Natural killer cell treated with Interleukin-12 subunit alpha and Interleukin-12 subunit beta and Interleukin-15 and Interleukin-18, amount 100 ng/mL, for 72 hours (primary cell): ENCODE measurements at places on chromosomes 6 and 20.

GRCh38 chr6:87419266-87419665 is 11.5 kb downstream of the CFAP206 start:
- H3K36me3 ChIP-seq, result no peaks in the 10 kb centered on the region
- H3K4me1 ChIP-seq, result no peaks in the 10 kb centered on the region
- no peak for DNase-seq
- no peak overlapping the region for H3K4me3 ChIP-seq
- H3K27me3 ChIP-seq, result peaks cover 2% of the 10 kb centered on the region

DNA sequence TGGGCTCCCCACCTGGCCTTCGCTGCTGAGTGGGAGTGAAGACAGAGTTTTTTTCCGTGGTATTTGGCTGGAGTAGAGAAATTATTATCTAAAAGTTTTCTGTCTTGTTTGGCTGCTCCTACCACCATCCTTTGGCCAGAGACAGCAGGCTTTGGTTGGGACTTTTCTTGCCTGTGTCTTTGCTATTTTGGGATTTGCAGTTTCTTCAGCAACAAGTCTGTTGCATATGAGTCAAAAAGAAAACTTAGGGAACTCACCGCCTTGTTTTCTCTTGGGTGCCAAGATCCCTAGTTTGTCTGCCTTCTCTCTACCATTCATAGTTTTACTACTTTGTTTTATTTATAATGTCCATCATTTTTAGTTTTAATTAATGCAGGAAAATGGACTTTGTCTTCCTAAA is 683.8 kb downstream of the DOK5 start:
- no peaks in the 10 kb centered on the region for H3K4me1 ChIP-seq
- no peak for DNase-seq
- no peak overlapping the region for H3K27ac ChIP-seq
- H3K27me3 ChIP-seq, result no peaks in the 10 kb centered on the region
- H3K36me3 ChIP-seq, result no peaks in the 10 kb centered on the region

DNA sequence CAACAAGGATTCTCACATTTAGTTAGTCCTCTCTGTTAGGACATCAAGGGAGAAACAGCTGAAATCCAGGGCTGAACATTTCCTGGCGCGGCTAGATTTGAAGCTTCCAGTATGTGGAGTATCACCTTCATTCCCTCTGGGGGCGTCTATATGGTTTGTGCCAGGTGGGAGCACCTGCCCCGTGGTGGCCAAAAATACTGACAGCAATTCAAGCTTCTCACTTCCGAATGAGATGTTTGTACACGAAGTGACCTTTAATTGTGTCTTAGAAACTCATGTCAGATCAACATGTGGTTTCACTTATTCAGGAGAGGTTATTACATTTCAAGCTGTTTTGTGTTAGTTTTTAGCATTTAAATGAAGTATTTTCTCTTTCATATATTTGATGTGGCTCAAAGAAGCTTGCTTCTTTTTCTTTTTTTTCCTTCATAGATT is 67.3 kb upstream of the ZNF217 start:
- peaks cover 22% of the 10 kb centered on the region for H3K4me1 ChIP-seq
- no peaks in the 10 kb centered on the region for H3K27me3 ChIP-seq
- H3K36me3 ChIP-seq, result no peaks in the 10 kb centered on the region
- DNase-seq, result no peak
- peak overlapping the region; percentile 77 for H3K4me3 ChIP-seq
- peak overlapping the region; percentile 21 for H3K27ac ChIP-seq

- no peaks in the 10 kb centered on the region for H3K4me1 ChIP-seq
- no peak for DNase-seq
- no peak overlapping the region for H3K4me3 ChIP-seq
- H3K36me3 ChIP-seq, result no peaks in the 10 kb centered on the region
Measured at GRCh38 chr6:52505726-52506409, 71.0 kb downstream of the TRAM2 start.

DNA sequence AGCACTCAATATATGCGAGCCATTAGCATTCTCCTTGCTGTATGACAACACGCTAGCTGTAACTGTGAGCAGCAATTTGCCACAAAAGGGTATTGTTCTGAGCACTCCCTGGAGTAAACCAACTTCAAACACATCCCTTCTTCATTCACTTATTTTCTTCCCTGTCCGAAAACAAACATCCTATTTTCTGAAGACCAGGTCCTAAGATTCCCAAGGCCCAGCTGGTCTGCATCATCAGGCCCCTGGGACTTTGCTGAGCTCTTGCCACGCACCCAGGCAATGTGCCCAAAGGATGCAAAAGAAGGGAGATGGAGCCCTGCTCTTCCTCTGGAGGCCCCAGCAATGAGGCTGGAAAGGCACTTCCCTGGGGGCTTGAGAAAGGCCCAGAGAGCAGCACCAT is 118.1 kb downstream of the PREX1 start:
- H3K27me3 ChIP-seq, result no peaks in the 10 kb centered on the region
- H3K36me3 ChIP-seq, result peaks cover 15% of the 10 kb centered on the region
- DNase-seq, result peak; percentile 20
- no peak overlapping the region for H3K4me3 ChIP-seq

DNA sequence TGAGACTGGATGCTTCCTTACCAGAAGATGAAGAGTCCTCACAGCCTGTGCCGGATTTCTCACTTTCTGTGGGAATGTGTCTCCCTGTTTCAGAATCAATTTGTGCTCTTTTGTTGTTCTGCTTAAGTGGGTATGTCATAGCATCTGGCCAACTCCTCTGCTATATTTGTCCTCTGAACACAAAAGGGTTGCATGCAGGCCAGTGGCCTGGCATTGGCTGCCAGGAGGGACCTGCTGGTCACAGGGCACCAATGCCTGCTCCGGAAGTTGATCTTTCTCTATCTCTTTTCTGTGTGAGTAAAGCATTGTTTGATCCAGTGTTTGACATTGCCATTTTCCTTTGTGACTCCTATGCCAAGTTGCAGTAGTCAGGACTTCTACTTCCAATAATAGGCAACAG is 47.8 kb downstream of the JARID2 start:
- peak overlapping the region; percentile 64 for H3K27ac ChIP-seq
- peaks cover 61% of the 10 kb centered on the region for H3K4me1 ChIP-seq

- H3K4me3 ChIP-seq, result no peak overlapping the region
- peaks cover 32% of the 10 kb centered on the region for H3K4me1 ChIP-seq
- no peak for DNase-seq
- H3K36me3 ChIP-seq, result peaks cover 14% of the 10 kb centered on the region
- H3K27me3 ChIP-seq, result no peaks in the 10 kb centered on the region
Measured at GRCh38 chr6:144809120-144809519, 524.0 kb downstream of the UTRN start.

- H3K4me3 ChIP-seq, result no peak overlapping the region
- H3K4me1 ChIP-seq, result no peaks in the 10 kb centered on the region
- DNase-seq, result no peak
- H3K36me3 ChIP-seq, result no peaks in the 10 kb centered on the region
Measured at GRCh38 chr6:17091122-17091521, 10.7 kb upstream of the STMND1 start.

GRCh38 chr20:43736588-43737158 is 9.9 kb upstream of the GTSF1L start:
- DNase-seq, result peak; percentile 87
- H3K27ac ChIP-seq, result peak overlapping the region; percentile 84
- no peaks in the 10 kb centered on the region for H3K36me3 ChIP-seq
- peaks cover under 1% of the 10 kb centered on the region for H3K27me3 ChIP-seq
- peak overlapping the region; percentile 38 for H3K4me3 ChIP-seq

GRCh38 chr6:71045296-71045695 is 88.4 kb upstream of the B3GAT2 start:
- no peak overlapping the region for H3K27ac ChIP-seq
- no peaks in the 10 kb centered on the region for H3K36me3 ChIP-seq
- peaks cover 5% of the 10 kb centered on the region for H3K27me3 ChIP-seq
- DNase-seq, result no peak
- H3K4me3 ChIP-seq, result no peak overlapping the region
- H3K4me1 ChIP-seq, result no peaks in the 10 kb centered on the region

DNA sequence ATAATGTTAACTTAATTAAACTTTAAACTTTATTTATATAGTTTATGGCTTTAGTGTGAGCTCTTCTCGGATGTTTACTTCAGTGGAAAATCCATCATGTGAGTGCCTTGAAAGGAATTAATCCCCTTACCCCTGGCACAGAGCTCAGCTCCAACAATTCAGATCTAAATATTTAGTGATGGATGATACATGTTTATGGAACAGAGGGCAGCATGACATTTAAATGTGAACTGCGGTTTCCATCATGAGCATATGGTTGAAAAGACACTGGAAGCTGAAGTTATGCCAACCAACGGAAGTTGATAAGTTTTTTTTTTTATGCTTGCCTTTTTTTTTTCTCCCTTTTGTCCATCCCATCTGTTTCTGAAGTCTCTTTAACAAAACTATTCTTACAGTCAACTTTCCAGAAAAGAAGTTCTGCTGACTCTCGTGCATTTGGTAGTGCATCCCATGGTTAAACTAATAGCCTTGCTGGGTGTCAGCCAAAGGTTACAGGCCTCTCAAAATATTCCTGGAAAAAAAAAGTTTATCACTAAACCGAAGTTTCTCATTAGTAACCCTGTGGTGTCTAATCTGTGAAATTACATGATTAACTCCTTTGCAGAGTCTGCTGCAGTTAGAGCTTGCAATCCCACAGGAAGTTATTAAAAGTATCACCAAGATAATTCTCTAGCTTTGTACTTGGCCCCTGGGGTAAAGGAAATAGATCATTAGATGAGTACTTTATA is 243.9 kb upstream of the TCF21 start:
- DNase-seq, result no peak
- H3K27ac ChIP-seq, result no peak overlapping the region
- H3K36me3 ChIP-seq, result no peaks in the 10 kb centered on the region
- no peaks in the 10 kb centered on the region for H3K27me3 ChIP-seq

DNA sequence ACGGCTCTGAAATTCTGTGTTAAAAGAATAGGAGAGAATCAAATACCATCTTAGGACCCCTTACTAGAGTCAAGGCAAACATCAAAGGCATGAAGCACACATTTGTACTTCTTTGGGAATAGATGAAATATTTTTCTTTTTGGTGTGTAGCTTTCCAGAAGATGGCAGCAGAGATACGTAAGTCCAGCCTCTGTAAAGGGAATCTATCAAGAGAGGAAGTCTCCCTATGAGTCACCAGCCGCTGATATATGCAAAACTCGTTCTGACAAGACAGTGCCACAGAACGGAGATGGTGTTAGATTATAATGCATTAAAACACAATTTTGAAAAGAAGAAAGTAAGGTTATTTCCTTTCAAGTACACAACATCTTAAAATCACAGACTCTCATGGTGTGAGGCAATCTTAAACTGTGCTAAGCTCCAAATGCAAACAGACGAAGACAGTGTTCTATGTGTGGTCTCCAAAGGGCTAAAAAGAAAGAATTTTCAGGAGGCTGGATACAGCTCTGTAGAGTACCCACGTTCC is 120.0 kb upstream of the AGPAT4 start:
- DNase-seq, result peak; percentile 82
- H3K4me3 ChIP-seq, result no peak overlapping the region
- no peak overlapping the region for H3K27ac ChIP-seq

DNA sequence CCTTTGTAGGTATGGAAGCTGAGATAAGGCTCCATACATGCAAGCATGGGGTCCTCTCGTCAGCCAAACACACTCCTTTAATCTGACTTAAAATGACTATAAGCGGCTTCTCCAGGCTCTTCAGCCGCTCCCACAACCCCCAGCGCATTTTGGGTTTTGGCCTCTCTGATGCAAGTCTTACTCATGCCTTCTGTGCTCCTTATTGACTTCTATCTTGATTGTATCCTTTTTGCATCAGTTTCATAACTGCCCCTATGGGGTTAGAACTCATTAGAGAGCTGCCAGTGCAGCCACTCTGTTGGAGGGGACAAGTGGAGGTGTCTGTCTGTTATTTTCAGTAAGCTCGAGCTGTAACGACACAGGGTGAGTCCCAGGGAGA is 70.1 kb upstream of the TAB2 start:
- no peak for DNase-seq
- peaks cover 11% of the 10 kb centered on the region for H3K4me1 ChIP-seq
- H3K4me3 ChIP-seq, result no peak overlapping the region
- no peaks in the 10 kb centered on the region for H3K27me3 ChIP-seq

- peak overlapping the region; percentile 97 for H3K27ac ChIP-seq
- peaks cover 32% of the 10 kb centered on the region for H3K36me3 ChIP-seq
- peaks cover 56% of the 10 kb centered on the region for H3K4me1 ChIP-seq
- DNase-seq, result no peak
- no peaks in the 10 kb centered on the region for H3K27me3 ChIP-seq
Measured at GRCh38 chr20:17969278-17969883, 563 bp downstream of the MGME1 start.

DNA sequence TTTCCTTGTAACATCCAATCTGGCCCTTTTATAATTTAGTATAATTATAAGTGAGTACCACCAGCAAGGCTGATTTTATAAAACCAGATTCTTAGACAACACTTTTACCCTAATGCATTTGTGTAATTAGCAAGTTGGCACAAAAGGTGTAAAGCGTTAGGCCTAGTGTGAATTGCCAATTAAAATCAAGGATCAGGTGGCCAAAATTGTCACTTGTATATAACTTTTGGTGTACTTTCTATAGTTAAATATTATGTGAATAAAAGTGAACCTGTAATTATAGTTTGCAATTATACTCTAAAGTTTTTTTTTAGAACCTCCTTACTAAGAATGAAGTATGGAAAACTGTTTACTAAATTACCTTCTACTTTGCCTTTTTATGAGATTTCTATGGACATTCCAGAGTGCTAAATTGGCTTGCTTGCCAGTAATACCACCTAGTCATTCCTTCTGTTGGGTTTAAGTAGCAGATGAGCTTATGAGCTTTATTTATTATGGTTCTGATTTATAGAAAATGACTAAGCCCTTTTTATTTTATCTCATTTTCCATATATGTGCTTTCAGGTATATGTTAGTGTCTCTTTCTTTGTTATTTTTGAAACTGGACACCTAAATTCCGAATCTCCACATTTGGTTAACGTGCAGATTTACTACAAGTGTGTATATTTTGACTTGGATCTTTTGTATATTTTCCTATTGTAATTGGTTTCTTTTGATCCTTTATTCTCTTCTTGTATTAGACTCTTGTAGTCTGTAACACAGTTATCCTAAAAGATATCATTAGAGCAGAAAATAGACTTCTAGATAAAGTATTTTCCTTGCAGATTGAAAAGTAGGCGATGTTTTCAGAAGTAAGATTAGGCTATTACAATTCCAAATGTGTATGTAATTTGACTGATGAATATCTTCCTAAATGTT is 3.9 kb downstream of the STXBP5 start:
- no peak for DNase-seq
- no peak overlapping the region for H3K27ac ChIP-seq
- H3K27me3 ChIP-seq, result no peaks in the 10 kb centered on the region
- peaks cover 48% of the 10 kb centered on the region for H3K4me1 ChIP-seq

GRCh38 chr6:74574794-74575193 is 631.1 kb downstream of the COL12A1 start:
- H3K4me3 ChIP-seq, result no peak overlapping the region
- H3K27ac ChIP-seq, result no peak overlapping the region
- H3K36me3 ChIP-seq, result no peaks in the 10 kb centered on the region
- no peak for DNase-seq
- H3K4me1 ChIP-seq, result no peaks in the 10 kb centered on the region

GRCh38 chr6:170280689-170281045 is 10.2 kb downstream of the DLL1 start:
- H3K27me3 ChIP-seq, result peaks cover 52% of the 10 kb centered on the region
- no peak overlapping the region for H3K27ac ChIP-seq
- no peak overlapping the region for H3K4me3 ChIP-seq
- H3K36me3 ChIP-seq, result no peaks in the 10 kb centered on the region
